ENCODE measurements at places on chromosomes 5 and 9. TPM values are rescaled to one million over a fixed set of nuclear protein-coding genes. Genes with fewer than 3 reads are reported as not detected.

GRCh38 chr9:133526721-133527321 is 2.1 kb upstream of the MYMK start:
- no peak for DNase-seq

DNA sequence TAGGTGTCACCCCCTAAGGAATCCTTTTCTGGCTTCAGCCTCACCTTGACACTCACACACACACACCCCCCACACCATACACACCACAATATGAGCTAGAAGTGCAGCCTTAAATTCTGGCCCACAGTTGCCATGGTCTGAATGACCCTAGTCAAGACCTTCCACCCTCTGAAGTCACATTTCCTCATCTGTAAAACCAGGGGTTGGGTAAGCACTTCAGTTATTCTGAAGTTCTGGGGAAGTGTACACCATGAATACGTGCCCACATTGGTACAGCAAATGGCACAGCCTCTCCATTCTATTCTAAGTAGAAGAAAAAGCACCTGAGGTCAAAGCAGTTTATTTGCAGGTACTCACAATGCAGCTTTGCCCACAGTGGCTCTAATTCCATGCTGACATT is 372.8 kb upstream of the KLF4 start:
- no peak for DNase-seq

SPARC gene
- 552 TPM for total RNA-seq

CAVIN4 gene
- 0.33 TPM for total RNA-seq

TEX48 gene
- total RNA-seq: not detected

DNA sequence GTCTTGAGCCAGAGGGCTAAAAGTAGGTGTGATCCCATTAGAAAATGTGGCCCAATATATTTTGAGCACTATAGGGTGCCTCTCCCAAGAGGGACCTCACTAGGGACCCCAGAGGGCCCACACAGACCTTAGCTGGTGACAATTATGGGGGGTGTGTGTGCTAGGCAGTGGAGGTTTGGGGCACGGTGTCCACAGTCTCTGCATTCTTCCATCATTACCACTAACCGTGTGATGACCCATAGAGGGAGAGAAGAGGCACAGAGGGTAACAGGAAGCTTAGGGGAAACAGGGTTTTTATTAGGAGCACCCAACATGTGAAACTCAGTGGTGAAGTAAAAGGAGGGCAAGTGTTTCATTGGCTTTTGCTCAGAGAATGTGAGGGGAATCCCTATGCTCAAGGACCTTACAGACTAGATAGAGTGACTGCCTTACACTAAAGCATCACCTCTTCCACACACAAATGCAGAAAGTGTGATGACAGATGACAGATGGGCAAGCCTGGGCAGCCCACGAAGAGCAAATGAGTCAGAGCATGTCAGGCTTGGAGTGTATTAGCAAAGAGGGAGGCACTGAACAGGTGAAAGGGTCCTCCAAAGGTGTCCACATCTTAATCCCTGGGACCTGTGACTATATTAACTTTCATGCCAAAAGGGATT is 2.5 kb upstream of the ACTL7A start:
- DNase-seq: no peak

DNA sequence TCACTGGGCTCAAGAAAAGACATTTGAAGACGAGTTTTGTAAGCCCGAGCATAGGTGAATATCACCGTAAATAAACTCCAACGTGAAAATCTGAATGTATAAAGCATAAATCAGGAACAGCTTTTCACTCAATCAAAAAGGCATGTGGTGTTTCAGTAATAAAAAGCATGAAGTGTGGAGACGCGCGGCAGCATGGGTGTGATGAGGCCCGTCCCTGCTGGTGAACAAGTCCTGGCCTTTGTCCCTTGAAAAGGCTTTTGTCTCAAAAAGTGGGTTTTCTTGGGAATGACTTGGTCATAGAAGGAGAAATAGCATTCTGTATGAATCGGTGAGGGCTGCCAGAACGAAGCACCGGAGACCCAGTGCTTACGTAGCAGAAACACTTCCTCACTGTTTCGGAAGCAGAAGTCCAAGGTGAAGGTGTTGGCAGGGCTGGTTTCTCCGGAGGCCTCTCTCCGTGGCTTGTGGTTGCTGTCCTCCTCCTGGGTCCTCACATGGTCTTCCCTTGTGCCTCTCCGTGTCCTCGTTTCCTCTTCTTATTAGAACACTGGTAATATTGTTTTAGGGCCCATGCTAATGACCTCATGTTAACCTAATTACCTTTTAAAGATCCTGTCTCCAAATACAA is 24.9 kb downstream of the ROPN1L start:
- peak; percentile 76 for DNase-seq

DNA sequence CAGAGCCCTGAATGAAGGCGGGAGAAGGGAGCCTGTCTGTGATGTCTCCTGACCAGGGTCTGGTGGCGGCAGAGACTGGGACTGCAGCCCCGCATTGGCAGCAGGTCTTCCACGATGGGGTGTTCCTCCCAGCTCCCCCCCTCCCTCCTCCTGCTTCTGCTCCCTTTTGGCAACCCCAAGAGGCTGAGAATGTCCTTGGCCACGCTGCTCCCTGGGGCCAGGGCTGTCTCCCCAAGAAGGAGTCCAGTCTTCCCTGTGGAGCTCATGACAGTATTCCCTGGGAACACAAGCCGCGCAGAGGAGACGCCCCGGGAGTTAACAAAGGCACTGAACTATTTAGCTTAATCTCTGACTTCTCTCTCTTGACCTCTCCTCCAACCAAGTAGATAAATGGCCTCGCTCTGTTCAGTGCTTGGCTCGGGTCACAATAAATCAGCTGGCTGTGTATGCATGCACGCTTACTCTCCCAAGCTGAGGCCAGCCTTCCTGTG is 84.0 kb upstream of the NEURL1B start:
- DNase-seq: peak; percentile 50

DNA sequence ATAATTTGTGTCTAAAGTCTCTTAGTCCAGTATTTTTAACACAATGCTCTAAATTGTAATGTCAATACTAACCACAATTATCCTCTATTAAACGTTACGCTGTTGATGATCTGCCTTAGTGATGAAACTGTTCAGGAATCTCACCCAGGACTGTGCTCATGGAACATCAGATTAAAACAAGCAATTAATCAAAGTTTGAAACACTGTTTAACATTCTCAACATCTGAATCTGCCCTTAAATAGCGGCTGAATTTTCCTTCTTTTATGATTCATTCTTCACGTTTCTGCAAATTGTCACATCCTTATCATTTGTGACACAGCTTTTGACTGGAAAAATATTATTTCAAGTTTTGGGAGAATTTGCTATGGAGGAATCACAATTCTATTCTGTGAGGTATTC is 113.8 kb downstream of the MARCHF11 start:
- DNase-seq: no peak

FCN2 gene
- 0.85 TPM for total RNA-seq

DNA sequence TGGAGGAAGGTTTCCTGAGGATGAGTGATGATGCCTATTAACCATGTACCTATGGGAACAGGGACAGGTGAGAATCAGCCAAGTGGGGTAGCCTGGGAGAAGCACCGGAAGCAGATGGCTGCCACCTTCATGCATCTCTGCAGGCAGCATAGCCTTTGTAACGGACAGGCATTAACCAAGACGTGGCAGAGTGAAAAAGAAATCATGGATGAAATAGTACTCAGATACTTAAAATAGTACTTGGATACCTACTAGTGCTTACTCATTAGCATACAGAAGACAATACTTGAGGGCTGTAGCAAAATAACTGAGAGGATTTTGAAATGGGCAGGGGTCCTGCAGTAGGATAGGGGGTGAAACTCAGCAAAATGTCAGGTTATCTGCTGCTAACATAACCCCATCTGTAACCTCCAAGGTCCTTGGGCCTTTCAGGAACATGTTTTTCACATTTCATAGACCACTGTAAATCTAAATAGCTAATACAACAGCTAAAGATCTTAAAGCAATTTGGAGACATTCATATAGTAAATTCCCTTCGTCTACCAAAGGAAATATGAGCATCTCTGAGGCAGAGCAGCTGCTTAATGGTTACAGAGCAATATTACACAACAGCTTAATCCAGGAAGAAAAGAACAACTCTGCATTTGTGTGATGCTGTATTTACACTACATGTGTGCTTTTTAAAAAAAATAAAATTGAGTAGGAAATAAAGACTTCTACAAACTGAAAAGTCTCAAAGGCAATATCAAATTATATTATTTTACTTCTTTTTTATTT is 154.3 kb downstream of the NFIB start:
- DNase-seq: no peak

- no peak for DNase-seq
Measured at GRCh38 chr9:11946531-11946930, 746.7 kb upstream of the TYRP1 start.

GRCh38 chr9:126398403-126399058 is 71.9 kb downstream of the MVB12B start:
- DNase-seq: peak; percentile 96

- DNase-seq: no peak
Measured at GRCh38 chr5:42836070-42836769, 24.5 kb upstream of the SELENOP start.
